ENCODE measurements at places on chromosomes 16 and 17.

GRCh38 chr17:78734793-78735641, 47.1 kb downstream of the CYTH1 start:
- no peak for DNase-seq

GRCh38 chr17:71363661-71364060, 757.2 kb upstream of the SOX9 start:
- DNase-seq: no peak

GRCh38 chr16:73527187-73527586, 479.3 kb upstream of the ZFHX3 start:
- no peak for DNase-seq

DNA sequence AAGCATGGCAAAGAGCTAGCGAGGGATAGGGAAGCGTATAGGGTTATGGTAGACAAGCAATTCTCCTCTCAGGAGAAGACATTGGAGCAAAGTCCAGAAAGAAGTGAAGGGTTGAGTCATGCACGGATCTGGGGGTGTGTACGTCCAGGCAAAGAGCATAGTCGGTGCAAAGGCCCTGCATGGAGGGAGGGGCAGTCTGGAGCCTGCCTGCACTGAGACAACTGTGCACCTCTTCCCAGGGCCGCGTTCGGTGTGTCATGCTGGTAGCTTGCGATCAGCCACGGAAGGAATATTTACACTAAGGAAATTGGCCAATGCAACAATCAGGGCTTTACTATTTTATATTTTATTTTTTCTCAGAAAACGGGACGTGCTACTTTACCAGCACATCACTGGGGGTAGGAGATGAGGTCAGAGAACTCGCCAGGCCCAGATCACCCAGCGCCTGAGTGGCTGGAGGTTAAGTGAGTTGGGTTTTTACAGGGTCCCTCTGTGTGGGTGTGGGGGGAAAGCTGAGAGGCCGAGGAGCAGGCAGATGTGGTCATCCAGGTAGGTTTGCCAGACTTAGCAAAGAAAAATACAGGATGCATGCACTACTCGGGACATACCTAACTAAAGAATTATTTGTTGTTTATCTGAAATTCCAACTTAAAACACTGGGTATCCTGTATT, 6.7 kb upstream of the B9D1 start:
- DNase-seq: no peak

GRCh38 chr16:46743232-46743719, 4.9 kb downstream of the MYLK3 start:
- no peak for DNase-seq

- DNase-seq: no peak
Measured at GRCh38 chr16:85172455-85173145, 60.3 kb upstream of the CIBAR2 start.

All from T-helper 1 cell (primary cell).